ENCODE measurements at places on chromosomes 13 and 19.

DNA sequence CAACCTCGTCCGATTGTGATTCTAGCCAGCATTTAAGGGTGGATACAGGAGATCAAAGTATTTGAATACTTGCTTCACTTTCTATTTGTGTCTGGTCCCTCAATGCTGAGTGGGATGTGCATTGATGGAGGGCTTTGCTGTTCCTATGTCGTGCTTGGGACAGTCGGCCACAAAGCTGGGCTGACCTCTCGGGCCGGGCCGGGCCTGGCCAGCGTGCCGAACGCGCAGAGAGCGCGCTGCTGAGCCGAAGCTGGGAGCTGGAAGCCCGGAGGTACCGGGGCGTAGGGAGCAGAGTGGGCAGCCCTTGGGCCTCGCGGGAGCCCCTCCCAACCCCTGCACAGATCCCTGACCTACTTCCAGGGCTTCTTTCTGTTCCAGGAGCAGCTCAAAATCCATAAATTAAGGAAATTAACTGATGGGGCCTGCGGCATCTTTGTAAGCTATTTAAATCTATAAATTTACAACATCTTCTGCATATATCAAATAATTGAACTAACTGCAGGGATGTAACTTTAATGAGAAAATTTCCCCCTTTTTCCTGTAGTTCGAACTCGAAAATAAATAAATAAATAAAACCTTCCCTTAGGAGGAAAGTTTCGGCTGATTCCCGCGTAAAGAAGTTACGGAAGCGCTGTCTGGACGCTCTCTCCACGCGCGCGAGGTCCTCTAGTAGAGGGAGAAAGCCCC, 1.8 kb upstream of the KCTD15 start:
- no peak for DNase-seq

DNA sequence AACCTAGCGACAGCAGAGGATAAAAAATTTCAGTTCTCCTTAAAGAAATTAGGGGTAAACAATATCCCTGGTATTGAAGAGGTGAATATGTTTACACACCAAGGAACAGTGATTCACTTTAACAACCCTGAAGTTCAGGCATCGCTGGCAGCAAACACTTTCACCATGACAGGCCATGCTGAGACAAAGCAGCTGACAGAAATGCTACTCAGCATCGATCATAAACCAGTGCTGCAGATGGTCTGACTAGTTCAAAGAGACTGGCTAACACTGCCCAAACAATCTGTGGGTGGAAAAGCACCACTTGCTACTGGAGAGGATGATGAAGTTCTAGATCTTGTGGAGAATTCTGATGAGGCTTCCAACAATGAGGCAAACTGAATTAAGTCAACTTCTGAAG, 19.9 kb upstream of the ACOD1 start:
- DNase-seq = no peak

DNA sequence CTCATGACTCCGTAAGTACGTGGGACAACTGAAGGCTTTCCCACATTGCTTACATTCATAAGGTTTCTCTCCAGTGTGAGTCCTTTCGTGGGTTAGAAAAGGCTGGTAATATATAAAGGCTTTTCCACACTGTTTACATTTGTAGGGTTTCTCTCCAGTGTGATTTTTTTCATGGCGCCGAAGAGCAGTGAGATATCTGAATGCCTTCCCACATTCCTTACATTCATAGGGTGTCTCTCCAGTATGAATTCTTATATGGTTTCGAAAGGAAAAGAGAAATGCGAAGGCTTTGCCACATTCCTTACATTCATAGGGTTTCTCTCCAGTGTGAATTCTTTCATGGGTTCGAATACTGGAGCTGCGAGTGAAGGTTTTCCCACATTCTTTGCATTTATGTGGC, 29.5 kb downstream of the ZNF490 start:
- DNase-seq = no peak

DNA sequence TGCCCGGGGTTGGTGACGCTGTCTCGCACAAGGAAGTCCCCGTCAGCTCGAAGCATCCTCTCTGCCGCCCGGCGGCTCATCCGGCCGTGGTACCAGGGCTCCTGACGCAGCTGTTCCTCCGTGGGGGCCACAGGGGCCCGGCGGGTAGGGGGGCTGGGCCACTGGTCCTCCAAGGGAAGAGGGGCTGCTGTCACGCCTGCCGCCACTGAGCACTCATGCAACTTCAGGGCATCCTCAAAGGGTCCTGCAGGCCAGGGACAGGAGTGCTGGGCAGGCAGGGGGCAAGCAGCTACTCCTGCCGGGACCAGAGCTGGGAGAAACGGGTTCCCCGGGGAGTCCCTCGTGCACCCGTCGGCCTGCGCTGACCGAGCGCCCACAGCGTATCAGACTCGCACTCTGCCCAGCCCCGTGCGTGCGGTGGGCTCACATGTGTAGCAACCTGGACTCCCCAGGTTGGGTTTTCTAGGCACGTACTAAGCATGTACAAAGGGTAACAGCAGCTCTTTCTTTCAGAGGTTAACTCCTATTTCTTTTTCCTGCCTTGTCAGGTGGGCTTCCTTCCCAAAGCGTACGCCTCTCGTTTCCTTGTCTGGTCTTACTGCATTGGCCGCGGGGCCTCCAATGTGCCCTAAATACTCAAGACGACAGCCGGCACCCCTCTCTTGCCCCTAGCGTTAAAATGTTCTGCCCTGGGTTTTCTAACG, 13.4 kb upstream of the C2CD4C start:
- no peak for DNase-seq

DNA sequence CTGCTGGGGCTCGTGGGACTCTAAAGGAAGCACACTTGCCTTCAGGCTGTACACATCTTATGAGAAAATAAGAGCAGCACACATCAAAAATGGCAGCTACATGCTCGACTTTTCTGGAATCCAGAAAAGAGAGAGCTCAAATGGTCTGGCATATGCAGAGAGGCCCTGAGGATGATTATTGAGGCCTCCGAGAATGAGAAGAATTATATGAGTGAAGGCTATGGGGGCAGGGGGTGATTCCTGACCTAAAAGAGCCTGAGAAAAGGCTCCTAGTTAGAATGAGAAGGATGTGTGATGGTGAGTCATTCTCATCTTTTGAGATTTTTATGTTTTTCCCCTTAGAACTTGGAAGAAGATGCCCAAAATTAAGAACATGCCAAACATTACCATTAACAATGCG, 97.1 kb downstream of the HSPH1 start:
- DNase-seq = no peak

DNA sequence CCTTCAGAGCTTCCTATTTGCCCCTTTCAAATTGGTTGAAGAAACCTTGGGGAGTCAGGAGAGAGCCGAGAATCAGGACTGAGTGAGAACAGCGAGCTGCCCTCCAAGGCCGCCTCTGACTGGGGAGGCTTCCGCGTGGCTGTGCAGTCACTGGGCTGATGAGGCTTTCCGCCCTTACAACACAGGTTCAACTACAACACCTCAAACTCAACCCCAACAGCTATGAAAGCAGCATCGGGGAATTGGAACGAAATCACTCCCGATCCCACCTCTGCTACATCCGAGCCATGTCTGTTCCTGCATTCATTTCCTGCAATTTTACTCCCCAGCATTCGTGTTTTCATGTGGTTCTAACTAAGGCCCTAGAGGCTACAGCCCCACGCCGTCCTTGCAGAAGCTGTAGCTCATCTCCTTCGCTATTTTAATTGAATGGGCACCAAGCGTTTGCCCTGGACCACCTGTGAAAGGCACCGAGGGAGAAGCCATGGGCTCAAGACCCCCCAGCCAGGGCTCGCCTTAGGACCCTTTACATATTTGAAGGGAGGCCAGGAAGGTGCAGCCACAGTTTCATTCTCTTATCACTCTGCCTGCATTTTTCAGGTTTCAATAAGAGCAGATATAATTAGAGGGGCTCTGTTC, 12.3 kb upstream of the RASA3 start:
- DNase-seq = no peak

Data from stimulated activated CD8-positive, alpha-beta memory T cell treated with anti-CD3 and anti-CD28 coated beads, Interleukin-15, amount 100 ng/mL, for 24 hours (primary cell).